Midbrain (tissue), 1 donor: ENCODE measurements at places on chromosomes 16 and 17.

GRCh38 chr17:50055426-50056216 is at the start of gene ITGA3:
Gene ITGA3 (plus strand): TSS chr17:50056110. CDS start chr17:50056440, 330 bp downstream.
- DNase-seq = peak; percentile 59

DNA sequence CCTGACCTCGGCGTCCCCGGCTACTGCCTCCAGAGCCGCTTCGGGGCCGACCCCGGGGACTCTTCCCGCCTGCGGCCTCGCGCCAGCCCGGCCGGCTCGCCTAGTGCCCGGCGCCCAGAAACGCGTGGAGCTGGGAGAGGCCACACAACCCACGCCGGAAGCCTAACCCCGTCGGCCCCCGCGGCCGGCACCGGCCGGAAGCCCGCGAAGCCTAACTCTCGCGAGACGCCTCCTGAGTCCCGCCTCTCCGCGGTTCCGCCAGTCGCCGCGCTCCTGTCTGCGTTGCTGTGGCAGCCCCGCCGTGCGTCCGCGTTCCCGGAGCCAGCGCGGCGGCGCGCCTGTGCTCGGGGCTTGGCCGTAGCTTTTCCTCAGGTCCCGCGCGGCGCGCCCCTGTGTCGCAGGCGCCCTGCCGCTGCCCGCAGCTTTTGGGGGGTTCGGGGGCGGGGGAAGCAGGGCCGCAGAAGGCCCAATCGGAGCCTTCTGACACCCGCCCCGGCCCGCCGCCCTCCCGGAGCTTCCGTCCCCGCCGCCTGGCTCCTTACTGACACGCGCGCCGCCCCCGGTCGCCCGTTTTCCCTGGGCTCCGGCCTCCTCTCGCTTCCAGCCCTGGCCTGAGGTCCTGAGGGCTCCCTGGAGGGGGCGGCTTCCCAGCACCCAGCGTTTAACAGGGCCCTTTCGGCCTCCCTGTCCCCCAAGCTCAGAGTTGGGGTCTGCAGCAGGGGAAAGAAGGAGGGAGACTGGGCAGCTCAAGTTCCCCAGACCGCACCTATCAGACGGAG is 21.7 kb downstream of the NPTX1 start:
- DNase-seq = peak; percentile 97

DNA sequence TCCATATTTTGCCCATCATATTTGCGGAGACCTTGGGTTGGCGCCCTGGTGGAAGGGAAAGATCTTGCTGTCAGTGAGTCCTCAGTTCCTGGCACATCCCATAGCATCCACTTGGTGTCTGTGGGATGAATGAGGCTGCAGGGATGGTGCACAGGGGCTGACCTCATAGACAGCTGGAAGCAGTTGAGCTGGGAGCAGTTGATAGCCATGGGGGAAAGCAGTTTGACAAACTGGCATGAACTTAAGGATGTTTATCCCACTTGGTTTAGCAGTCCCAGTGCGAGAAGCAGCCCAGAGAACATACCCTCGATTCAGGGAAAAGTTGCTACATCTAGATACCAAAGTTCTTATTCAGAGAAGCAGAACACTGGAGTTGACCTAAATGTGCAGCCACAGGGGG is 80.7 kb downstream of the SNX29 start:
- DNase-seq = no peak

DNA sequence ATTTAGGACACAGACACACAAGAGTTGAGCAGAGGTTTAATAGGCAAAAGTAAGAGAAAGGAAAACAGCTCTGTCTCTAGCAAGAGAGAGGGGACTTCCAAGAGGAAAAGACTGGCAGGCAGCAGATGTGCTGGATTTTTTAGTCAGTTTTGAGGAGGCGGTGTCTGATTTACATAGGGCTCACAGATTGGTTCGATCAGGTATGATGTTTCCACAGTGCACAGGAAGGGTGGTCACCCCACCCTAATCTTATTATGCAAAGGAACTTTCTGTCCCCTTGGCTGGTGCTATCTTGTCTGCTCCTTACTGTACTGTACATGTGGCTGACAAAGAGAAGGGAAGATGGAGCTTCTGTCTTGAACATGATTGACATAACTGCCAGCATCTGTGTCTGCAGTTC is 25.3 kb downstream of the BFAR start:
- DNase-seq = no peak

- DNase-seq = no peak
Observed at GRCh38 chr16:34801875-34802274, 1342.5 kb downstream of the TP53TG3F start.

DNA sequence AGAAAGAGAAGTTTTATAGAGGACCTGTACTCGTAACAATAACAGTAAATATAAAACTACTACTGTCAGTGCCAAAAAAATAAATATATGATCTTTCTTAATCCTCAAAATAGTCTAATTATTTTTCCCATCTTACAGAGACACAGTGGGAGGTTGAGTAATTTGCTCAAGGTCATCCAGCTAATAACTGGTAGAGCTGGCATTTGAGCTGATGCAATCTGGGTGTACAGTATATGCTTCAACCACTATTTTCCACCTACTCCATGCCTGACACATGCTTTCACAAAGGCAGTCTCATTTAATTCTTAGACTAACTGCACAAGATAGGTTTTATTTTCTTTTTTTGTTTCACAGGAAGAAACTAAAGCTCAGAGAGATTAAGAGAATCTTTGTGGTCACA is 33.6 kb downstream of the PIGL start:
- DNase-seq = no peak

GRCh38 chr17:10648956-10649355 is 8.2 kb downstream of the MYH3 start:
- DNase-seq = no peak

- no peak for DNase-seq
Observed at GRCh38 chr16:86338403-86339115, 171.8 kb upstream of the FOXF1 start.

DNA sequence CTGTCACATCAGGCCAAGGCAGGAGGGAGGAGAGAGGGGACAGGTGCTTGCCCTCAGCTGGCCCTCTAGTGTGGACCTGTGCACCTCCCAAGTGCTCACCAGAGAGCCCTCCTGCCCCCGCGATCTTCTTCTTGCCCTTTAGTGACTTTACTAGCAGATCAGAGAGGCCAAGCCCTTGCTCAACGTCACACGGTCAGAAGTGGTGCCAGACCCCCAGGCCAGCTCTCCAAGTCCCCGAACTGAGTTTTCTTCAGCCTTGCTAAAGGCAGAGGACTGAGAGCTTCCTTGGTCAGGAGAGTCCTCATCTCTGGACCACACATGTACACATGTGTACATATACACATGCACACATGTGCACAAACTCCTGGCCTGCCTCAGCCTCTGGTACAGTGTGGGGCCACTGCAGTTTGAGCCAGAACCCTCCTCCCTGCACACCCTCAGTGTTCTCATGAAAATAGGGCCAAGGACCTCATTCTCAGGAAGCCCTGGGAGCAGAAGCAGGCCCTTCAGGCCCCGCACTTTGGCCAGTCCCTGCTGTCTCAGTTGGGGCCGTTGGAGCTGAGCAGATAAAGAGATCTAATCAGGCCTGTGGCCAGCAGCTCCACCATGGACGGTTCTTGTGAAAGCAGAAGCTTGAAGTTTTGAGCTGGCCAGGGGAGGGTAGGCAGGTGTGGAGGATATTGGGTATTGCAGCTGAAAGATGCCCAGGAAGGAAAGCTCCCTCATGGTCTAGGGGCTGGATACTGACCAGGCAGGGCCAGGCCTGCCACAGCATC is 7.4 kb upstream of the EPX start:
- DNase-seq = no peak
